ENCODE measurements at places on chromosomes 12 and 14. TPM values are rescaled to one million over a fixed set of nuclear protein-coding genes. Genes with fewer than 3 reads are reported as not detected.
A peak's percentile ranks its signal among the peaks of the same experiment; 100 is the strongest.

DNA sequence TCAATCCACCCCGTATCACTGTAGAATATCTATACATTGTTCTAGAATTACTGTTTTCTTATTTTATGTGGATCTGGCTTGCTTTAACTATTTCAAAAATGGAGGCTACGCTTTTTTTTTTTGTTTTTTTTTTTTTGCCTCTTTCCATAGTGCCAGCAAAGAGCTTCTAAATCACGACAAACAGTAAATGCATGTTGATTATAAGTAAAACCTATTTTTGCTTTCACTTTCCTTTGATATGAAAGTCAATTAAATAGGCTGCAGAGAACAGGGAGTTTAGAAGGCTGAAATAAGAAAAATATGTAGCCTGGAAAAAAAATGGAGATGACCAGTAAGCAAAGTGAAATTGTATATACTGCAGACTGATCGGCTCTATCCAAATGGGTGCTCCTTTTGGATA is 112.3 kb upstream of the AMIGO2 start:
- H3K27me3 ChIP-seq, result no peaks in the 10 kb centered on the region
- H3K4me3 ChIP-seq, result no peak overlapping the region
- no peak for DNase-seq
- no peak overlapping the region for H3K27ac ChIP-seq
- no peaks in the 10 kb centered on the region for H3K36me3 ChIP-seq

DNA sequence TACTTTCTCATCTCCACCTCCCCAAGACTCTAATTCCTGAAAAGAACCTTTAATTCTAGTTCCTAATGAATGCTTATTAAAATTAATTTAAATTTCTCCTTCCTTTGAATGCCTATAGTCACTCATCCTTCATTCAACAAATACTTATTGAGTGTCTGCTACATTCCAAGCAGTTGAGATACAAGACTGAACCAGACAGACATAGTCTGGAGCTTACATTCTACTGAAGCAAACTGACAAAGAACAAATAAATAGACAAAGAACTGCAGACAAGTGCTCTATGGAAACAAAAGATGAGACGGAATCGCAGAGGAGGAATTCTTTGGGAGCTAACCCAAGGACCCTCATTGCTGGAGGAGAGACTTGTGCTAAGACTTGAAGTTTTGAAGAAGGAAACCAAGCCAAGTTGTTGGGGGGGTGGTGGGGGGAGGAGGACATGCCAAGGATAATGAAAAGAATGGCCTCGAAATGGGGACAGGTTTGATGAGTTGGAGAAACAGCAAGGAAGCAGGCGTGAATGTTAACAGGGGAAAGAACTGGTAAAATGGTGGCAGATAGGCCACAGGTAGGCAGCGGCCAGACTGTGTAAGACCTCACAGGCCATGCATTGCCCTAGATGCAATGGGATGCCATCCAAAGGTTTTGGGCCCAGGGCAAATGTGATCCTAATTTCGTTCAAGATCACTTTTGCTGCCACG is 9.7 kb upstream of the TDG start:
- no peak for DNase-seq
- H3K27ac ChIP-seq, result peak overlapping the region; percentile 93
- H3K36me3 ChIP-seq, result no peaks in the 10 kb centered on the region

GRCh38 chr12:112091563-112091962 is 17.0 kb downstream of the NAA25 start:
- no peak for DNase-seq
- peaks cover 6% of the 10 kb centered on the region for H3K36me3 ChIP-seq
- H3K4me1 ChIP-seq, result no peaks in the 10 kb centered on the region
- no peak overlapping the region for H3K4me3 ChIP-seq
- no peak overlapping the region for H3K27ac ChIP-seq
- H3K27me3 ChIP-seq, result no peaks in the 10 kb centered on the region

The PTPN21 gene
- total RNA-seq, result 16.3 TPM

DNA sequence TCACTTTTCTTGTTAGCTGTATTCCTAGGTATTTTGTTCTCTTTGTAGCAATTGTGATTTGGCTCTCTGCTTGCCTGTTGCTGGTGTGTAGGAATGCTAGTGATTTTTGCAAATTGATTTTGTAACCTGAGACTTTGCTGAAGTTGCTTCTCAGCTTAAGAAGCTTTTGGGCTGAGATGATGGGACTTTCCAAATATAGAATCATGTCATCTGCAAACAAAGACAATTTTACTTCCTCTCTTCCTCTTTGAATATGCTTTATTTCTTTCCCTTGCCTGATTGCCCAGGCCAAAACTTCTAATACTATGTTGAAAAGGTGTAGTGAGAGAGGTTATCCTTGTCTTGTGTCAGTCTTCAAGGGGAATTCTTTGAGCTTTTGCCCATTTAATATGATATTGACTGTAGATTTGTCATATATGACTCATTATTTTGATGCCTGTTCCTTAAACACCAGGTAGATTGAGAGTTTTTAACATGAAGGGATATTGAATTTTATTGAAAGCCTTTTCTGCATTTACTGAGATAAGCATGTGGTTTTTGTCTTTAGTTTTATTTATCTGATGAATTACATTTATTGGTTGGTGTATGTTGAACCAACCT is 26.7 kb downstream of the CLECL1 start:
- no peaks in the 10 kb centered on the region for H3K4me1 ChIP-seq
- no peaks in the 10 kb centered on the region for H3K36me3 ChIP-seq

GRCh38 chr14:38056270-38056669 is 151.4 kb upstream of the SSTR1 start:
- no peak for DNase-seq
- no peak overlapping the region for H3K4me3 ChIP-seq
- no peak overlapping the region for H3K27ac ChIP-seq
- H3K36me3 ChIP-seq, result no peaks in the 10 kb centered on the region
- H3K27me3 ChIP-seq, result no peaks in the 10 kb centered on the region

DNA sequence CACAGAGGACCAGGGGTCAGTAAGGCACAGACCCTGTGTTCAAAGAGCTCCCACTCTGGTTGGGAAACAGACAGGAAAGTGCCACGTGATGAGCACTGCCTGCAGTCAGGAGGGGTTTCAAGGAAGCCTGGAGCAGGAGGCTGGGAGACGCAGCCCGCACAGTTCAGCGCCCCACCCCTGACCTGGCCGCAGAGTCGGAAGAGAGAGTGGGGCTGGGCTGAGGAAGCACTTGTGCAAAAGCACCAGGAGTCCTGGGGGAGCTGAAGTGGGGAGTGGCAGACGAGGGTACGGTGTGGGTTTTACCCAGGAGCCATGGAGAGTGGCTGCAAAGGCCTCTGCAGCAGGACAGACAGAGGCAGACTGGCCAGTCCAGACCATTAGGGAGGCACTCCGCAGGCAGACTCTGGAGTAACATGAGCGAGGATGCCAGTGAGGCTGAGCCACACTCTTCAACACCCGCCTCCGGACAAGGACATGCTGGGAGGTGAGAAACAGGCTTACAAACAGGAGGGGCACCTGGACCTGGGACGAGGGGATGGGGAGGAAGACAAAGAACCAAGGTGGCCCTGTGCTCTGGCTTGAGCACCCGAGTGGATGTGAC is 85.7 kb upstream of the GPR68 start:
- H3K27me3 ChIP-seq, result no peaks in the 10 kb centered on the region
- no peak overlapping the region for H3K27ac ChIP-seq
- H3K4me1 ChIP-seq, result peaks cover 11% of the 10 kb centered on the region
- H3K4me3 ChIP-seq, result no peak overlapping the region

The KRT71 gene
- total RNA-seq, result not detected

DNA sequence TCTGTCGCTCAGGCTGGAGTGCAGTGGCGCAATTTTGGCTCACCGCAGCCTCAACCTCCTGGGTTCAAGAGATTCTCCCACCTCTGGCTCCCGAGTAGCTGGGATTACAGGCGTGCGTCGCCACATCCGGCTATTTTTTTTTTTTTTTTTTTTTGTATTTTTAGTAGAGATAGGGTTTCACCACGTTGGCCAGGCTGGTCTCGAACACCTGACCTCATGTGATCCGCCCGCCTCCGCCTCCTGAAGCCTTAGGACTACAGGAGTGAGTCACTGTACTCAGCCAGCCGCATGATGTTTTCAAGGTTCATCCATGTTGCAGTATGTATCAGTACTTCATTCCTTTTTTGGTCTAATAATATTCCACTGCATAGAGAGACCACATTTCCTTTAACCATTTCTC is 2.4 kb upstream of the RNF34 start:
- DNase-seq, result no peak
- H3K27me3 ChIP-seq, result no peaks in the 10 kb centered on the region
- H3K4me1 ChIP-seq, result peaks cover 10% of the 10 kb centered on the region
- H3K36me3 ChIP-seq, result no peaks in the 10 kb centered on the region

GRCh38 chr12:55707841-55708694 is at the start of gene ITGA7:
Gene ITGA7, minus strand, starts transcription at chr12:55707904. Its CDS starts 222 bp downstream, at chr12:55707682.
- H3K27ac ChIP-seq, result no peak within 1 kb of the TSS
- no peaks in the 10 kb centered on the region for H3K36me3 ChIP-seq
- peak; percentile 80 for DNase-seq
- peak within 1 kb of the TSS; percentile 42 for H3K4me3 ChIP-seq
